ENCODE measurements at places on chromosomes 3 and 15.

DNA sequence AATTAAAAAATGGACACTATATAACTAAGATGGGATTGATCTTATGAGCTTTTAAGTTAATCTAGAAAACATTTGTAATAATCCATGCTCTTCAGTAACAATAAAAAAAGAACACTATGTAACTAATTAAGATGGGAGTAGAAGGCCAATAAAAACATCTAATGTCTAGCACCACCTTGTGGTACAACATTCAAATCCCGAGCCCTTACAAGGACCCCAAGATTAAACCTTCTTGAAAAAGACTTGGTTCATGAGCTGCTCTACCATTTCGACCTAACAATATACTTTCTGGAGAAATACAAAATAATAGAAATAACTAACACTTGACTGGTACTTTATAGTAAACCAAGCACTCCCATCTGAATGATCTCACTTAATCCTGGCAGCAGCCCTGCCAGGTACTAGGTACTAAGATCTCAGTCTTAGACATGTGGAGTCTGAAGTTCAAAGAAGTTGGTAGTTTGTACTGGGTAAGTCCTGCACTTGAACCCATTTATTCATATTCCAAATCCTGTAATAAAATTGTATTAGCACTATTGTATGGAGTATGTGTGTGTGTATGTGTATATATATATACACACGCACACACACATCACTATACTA is 21.8 kb downstream of the METTL6 start:
- H3K4me1 ChIP-seq: no peaks in the 10 kb centered on the region
- no peak overlapping the region for H3K4me3 ChIP-seq
- no peak overlapping the region for H3K27ac ChIP-seq
- no peaks in the 10 kb centered on the region for H3K27me3 ChIP-seq
- DNase-seq: no peak

DNA sequence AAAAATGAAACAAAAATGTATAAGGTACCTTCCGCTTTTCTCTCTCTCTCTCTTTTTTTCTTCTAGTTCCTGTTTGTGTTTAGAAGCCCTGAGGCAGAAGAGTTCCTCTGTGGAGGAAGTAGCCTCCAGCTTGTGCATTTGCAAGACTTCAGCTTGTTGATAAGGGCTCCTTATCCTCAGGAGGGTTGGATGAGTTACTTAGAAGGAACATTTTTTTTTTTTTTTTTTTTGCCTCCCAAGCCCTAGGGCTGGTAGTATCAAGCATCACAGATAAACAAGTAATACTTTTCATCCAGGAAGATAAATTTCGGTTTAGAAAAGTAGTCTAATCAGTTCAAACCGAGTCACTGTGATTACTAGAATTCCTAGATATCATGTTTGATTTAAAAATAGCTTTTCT is 91.0 kb upstream of the CBLB start:
- H3K4me3 ChIP-seq: peak overlapping the region; percentile 57
- no peaks in the 10 kb centered on the region for H3K36me3 ChIP-seq
- H3K27me3 ChIP-seq: no peaks in the 10 kb centered on the region

DNA sequence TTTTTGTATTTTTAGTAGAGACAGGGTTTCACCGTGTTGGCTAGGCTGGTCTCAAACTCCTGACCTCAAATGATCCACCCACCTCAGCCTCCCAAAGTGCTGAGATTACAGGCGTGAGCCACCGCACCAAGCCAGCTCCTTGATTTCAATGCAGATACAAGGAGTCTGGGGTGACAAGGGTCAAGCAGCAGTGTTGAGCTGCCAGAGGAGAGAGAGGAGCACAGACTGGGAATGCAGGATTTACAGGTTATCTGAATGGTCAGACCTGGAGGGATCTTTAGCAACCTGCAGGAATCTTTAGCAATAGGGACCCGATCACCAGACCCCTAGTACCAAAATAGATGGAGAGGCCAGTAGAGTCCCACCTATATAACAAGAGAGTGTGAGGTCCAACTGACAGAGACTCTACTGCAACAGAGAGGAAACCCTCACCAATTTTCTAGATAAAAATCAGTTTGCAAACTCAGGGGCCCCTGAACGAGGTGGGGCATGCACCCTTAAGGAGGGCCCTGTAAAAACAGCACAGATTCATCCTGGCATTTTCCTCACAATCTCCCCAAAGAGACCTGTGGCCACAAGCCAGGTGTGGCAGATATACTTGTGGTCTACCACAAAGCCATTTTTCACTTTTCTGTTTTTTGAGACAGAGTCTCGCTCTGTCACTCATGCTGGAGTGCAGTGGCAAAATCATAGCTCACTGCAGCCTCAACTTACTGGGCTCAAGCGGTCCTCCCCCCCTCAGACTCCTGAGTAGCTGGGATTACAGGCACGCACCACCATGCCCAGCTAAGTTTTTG is 10.7 kb upstream of the SHISA5 start:
- DNase-seq: no peak
- H3K36me3 ChIP-seq: no peaks in the 10 kb centered on the region
- no peaks in the 10 kb centered on the region for H3K27me3 ChIP-seq
- H3K27ac ChIP-seq: no peak overlapping the region

GRCh38 chr15:62889734-62890505 is 152.6 kb upstream of the TPM1 start:
- H3K27ac ChIP-seq: no peak overlapping the region
- no peaks in the 10 kb centered on the region for H3K36me3 ChIP-seq
- peaks cover 40% of the 10 kb centered on the region for H3K4me1 ChIP-seq
- H3K27me3 ChIP-seq: no peaks in the 10 kb centered on the region
- no peak for DNase-seq

DNA sequence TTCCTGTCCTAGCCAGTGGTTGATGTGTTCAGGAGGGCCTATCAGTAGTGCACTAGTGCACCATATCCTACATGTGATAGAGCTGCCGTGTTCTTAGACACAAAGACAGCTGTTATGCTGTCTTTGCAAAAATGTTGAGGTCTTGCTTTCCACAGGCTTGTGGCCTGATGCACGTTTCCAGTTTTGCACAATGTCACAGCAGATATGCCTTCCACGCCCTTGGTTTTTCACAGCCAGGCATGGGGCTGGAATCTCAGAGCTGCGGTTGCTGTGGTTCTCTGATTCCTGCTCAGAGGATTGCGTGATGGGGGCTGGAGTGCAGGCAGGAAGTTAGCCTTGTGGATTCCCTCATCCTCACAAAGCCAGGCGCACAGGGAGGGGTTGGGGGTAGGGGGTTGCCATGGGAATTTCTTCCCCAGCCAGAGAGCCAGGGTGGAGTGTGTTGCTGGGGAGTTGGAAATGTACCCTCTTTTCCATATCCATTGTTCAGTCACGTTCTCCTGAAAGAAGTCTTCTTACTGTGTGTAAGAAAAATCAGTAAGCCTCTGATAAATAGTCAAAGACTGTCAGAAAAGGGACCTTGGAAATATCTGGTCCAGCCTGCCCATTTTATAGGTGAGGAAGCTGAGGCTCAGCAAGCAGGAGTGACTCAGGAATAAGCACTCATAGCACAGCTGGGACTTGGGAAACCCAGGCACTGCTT is 79.4 kb downstream of the SMAD3 start:
- peak overlapping the region; percentile 85 for H3K27ac ChIP-seq
- DNase-seq: no peak
- no peaks in the 10 kb centered on the region for H3K27me3 ChIP-seq

GRCh38 chr3:45236964-45237363 is 10.9 kb upstream of the TMEM158 start:
- no peak for DNase-seq
- H3K36me3 ChIP-seq: no peaks in the 10 kb centered on the region
- peaks cover 19% of the 10 kb centered on the region for H3K27me3 ChIP-seq

- no peaks in the 10 kb centered on the region for H3K36me3 ChIP-seq
- H3K4me1 ChIP-seq: peaks cover 5% of the 10 kb centered on the region
- H3K27me3 ChIP-seq: peaks cover 3% of the 10 kb centered on the region
- no peak overlapping the region for H3K4me3 ChIP-seq
- no peak for DNase-seq
- H3K27ac ChIP-seq: no peak overlapping the region
Observed at GRCh38 chr15:62135532-62136134, 29.5 kb downstream of the C2CD4B start.

DNA sequence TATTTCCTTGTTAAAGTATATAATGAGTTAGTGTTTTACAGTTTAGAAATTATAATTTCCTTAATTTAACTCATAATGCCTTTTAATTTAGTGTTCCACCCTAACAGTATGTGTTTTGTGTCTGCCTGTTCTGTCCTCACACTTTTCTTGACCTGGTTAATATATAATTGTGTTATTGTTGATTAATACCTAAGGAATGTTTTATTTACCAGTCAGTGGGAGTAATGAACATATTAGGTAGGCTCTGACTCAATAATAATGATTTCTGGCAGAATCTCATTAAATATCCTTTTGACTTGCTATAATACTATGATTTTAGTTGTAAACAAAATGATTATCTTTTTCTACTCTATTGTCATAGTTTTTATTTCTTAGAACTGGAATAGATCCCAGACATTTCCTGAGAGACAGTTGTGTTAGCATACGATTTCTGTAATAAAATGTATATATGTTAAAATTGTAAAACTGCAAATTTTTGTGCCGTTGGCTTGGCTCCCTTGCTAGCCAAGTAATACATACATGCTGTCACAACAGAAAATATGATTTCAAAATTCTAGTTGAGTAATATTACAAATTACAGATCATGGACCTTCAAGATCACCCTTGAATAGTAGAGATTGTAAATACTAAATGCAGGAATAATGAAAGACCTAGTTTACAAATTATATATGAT is 51.9 kb downstream of the RASA2 start:
- no peak overlapping the region for H3K4me3 ChIP-seq
- DNase-seq: no peak
- peaks cover 35% of the 10 kb centered on the region for H3K36me3 ChIP-seq
- H3K4me1 ChIP-seq: peaks cover 4% of the 10 kb centered on the region
- no peaks in the 10 kb centered on the region for H3K27me3 ChIP-seq

All from type B pancreatic cell (in vitro differentiated cells).